Placental epithelial cell (primary cell): ENCODE measurements at places on chromosomes 4 and X. TPM values are rescaled to one million over a fixed set of nuclear protein-coding genes. Genes with fewer than 3 reads are reported as not detected.

The ATP1B4 gene
- total RNA-seq = 0.11 TPM in 1 of 2 replicates, not detected in the other

The NXF3 gene
- not detected in 2 replicates for total RNA-seq

The XAGE2 gene
- total RNA-seq = 23.6 and 27.9 TPM in 2 replicates

The NFKB1 gene
- total RNA-seq = 18.5 and 20.7 TPM in 2 replicates

The FGF16 gene
- total RNA-seq = 0.22 TPM in 1 of 2 replicates, not detected in the other

The ENPEP gene
- total RNA-seq = 0.39 and 2.3 TPM in 2 replicates

The PDGFRA gene
- 0.76 and 2.0 TPM in 2 replicates for total RNA-seq

The DLG3 gene
- total RNA-seq = 23.6 TPM in 2 replicates

The ZNF630 gene
- 2.2 and 5.5 TPM in 2 replicates for total RNA-seq

The CENPC gene
- 15.2 and 35.3 TPM in 2 replicates for total RNA-seq

The WNK3 gene
- total RNA-seq = 4.6 and 4.7 TPM in 2 replicates

The WDR17 gene
- total RNA-seq = under 0.01 and 0.22 TPM in 2 replicates

The PDE6B gene
- total RNA-seq = 4.3 and 5.0 TPM in 2 replicates

The TCEAL7 gene
- 2.1 and 10.6 TPM in 2 replicates for total RNA-seq

The UGT2B10 gene
- not detected in 2 replicates for total RNA-seq

The HPGDS gene
- not detected in 2 replicates for total RNA-seq

The TMEM35A gene
- total RNA-seq = not detected in 2 replicates

The EPHA5 gene
- under 0.01 TPM in 1 of 2 replicates, not detected in the other for total RNA-seq

The NAA11 gene
- not detected in 2 replicates for total RNA-seq

The NPY2R gene
- total RNA-seq = not detected in 2 replicates

The ZNF732 gene
- 2.0 and 2.9 TPM in 2 replicates for total RNA-seq

The SSX4B gene
- not detected in 2 replicates for total RNA-seq

The FREM3 gene
- total RNA-seq = not detected in 2 replicates

The ADH1A gene
- not detected in 2 replicates for total RNA-seq

The SHOX gene
- total RNA-seq = 24.2 and 26.7 TPM in 2 replicates

The RNF150 gene
- 0.39 and 0.43 TPM in 2 replicates for total RNA-seq

The ZCCHC18 gene
- not detected in 2 replicates for total RNA-seq

The SMIM10L2A gene
- under 0.01 and 0.39 TPM in 2 replicates for total RNA-seq

The XAGE1A gene
- not detected in 2 replicates for total RNA-seq

The HSFX1 gene
- total RNA-seq = 0.39 and 0.43 TPM in 2 replicates

The PRDM5 gene
- total RNA-seq = 18.3 and 21.6 TPM in 2 replicates

The FGF2 gene
- total RNA-seq = 0.11 and 0.39 TPM in 2 replicates

The KCNIP4 gene
- 3.1 TPM in 2 replicates for total RNA-seq

The PLXNA3 gene
- 21.6 and 23.9 TPM in 2 replicates for total RNA-seq

The HTT gene
- 58.1 and 60.4 TPM in 2 replicates for total RNA-seq

The CTAG1B gene
- not detected in 2 replicates for total RNA-seq

The POU3F4 gene
- total RNA-seq = not detected in 2 replicates

The FHL1 gene
- 4.7 and 71.8 TPM in 2 replicates for total RNA-seq

The SSX4 gene
- total RNA-seq = not detected in 2 replicates

The NSG1 gene
- 102 and 108 TPM in 2 replicates for total RNA-seq

The SGMS2 gene
- total RNA-seq = 142 and 419 TPM in 2 replicates

The MGARP gene
- total RNA-seq = 0.79 and 1.4 TPM in 2 replicates

The MAPK10 gene
- total RNA-seq = 0.65 and 5.1 TPM in 2 replicates

The NAP1L2 gene
- total RNA-seq = under 0.01 TPM in 1 of 2 replicates, not detected in the other

The TLR7 gene
- under 0.01 TPM in 1 of 2 replicates, not detected in the other for total RNA-seq

The IGSF1 gene
- not detected in 2 replicates for total RNA-seq

The ALAS2 gene
- not detected in 2 replicates for total RNA-seq

The ADAMTS3 gene
- total RNA-seq = 0.39 and 0.54 TPM in 2 replicates

The L1CAM gene
- 0.22 and 0.39 TPM in 2 replicates for total RNA-seq

The GSX2 gene
- total RNA-seq = not detected in 2 replicates

The BTC gene
- not detected in 2 replicates for total RNA-seq
